ENCODE measurements at places on chromosomes 12 and 14. TPM values are rescaled to one million over a fixed set of nuclear protein-coding genes. Genes with fewer than 3 reads are reported as not detected.

Gene PTGER2
- 0.95 TPM for polyA plus RNA-seq

DNA sequence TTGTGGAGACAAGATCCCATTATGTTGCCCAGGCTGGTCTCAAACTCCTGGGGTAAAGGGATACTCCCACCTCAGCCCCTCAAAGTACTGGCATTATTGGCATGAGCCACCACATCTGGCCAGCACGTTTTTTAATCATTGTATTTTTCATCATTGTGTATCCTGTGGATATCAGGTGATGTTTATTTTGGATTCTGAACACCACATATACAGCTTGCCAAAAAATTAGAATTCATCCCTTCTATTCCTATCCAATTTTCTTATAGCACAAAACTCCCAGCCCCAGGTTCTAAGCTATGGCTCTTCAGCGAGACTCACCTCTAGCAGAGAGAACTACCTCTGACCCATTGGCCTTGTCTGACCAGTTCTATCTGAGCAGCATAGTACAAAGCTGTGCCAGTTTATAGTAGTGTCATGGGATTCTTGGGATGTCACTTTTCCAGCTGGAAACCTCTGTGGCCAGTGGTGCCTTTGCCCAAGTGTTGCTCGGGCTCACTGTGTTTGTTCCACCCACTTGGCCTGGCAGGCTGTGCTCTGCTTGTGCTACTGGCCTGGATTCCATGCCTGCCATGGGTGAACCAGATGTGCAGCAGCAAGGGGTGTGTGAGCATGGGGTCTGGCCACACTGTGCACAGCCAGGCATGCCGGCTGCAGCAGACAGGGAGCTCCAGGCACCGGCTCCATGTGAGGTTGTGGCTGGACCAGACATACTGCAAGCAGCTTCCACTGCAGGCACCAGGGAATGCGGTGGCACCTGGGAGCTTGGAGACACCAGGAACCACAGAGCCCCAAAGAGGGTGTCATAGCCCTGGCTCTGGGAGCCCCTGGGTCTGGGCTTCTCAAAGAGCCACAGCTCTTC, 37.2 kb downstream of the TIMELESS start:
- H3K27ac ChIP-seq, result no peak overlapping the region
- no peaks in the 10 kb centered on the region for H3K4me1 ChIP-seq
- no peak for DNase-seq
- H3K4me3 ChIP-seq, result no peak overlapping the region
- peaks cover 11% of the 10 kb centered on the region for H3K36me3 ChIP-seq

Gene ZDHHC22
- polyA plus RNA-seq, result 0.32 TPM

Gene TNS2
- 75.6 TPM for polyA plus RNA-seq

Gene ANKRD52
- 16.4 TPM for polyA plus RNA-seq

DNA sequence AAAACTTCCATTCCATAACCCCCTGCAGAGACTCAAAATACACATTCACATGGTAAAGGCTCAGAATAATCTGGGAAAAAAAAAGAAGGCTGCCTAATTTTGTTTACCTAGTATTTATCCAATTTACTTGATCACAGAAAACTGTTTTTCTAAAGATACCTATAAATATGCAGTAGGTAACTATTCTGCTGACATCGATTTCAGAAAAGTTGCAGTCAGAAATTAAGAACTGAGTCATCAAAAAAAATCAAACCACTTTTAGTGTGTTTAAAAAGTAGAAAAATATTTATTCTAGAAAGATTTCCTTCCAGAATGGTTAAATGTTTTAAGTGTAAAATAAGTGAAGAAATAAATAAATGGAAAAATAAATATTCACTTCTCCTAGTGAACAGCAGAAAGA, 254.5 kb upstream of the CAND1 start:
- no peak overlapping the region for H3K27ac ChIP-seq
- no peak overlapping the region for H3K4me3 ChIP-seq
- no peaks in the 10 kb centered on the region for H3K36me3 ChIP-seq
- H3K4me1 ChIP-seq, result peaks cover 2% of the 10 kb centered on the region

Gene TESPA1
- polyA plus RNA-seq, result 1.7 TPM

- H3K27ac ChIP-seq, result no peak overlapping the region
- DNase-seq, result no peak
- H3K4me3 ChIP-seq, result no peak overlapping the region
- H3K36me3 ChIP-seq, result peaks cover 11% of the 10 kb centered on the region
- no peaks in the 10 kb centered on the region for H3K4me1 ChIP-seq
These were observed 29.1 kb downstream of the BBOF1 start for GRCh38 chr14:74048281-74048680.

Gene RGS6
- 6.2 TPM for polyA plus RNA-seq

DNA sequence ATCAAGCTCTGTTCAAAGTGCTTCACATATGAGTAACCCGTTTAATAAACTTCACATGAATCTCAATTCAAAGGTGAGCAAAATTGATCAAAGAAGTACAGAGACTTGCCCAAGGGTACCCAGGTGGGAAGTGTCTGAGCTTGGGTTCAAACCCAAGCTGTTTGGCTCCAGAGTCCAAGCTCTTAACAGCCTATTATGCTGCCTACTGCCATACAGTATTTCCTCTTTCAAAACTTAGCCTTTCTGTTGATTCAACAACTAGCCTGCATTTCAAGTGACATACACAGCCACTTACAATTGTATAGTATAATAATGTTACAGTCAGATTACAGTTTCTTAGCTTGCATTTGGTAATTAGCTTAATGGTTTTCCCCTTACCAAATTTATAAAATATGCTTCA, 29.7 kb downstream of the FRMD6 start:
- H3K36me3 ChIP-seq, result no peaks in the 10 kb centered on the region
- no peak overlapping the region for H3K27ac ChIP-seq

DNA sequence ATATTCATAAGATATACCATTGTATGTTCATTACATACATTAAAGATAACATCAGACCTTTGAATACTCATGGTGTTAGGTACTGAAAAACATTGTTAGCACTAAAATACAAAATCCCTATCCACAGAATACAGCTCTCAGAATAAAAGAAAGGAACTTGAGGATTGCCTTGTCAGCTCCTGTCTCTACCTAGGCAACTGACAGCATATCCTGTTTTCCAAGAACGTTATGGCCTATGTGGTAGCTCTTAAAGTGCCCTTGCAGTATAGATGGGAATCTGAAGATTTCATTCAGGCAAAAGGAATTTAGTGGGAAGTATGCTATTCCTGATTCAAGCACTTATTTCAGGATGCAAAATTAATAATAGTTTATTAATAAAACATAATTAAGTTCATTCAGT, 1.8 kb upstream of the PPP1R12A start:
- no peak for DNase-seq
- H3K27ac ChIP-seq, result no peak overlapping the region
- H3K4me3 ChIP-seq, result no peak overlapping the region
- no peaks in the 10 kb centered on the region for H3K36me3 ChIP-seq
- H3K27me3 ChIP-seq, result no peaks in the 10 kb centered on the region

GRCh38 chr12:108608616-108609015, 10.7 kb upstream of the TMEM119 start:
- no peak for DNase-seq
- H3K27ac ChIP-seq, result no peak overlapping the region
- H3K36me3 ChIP-seq, result no peaks in the 10 kb centered on the region
- no peaks in the 10 kb centered on the region for H3K27me3 ChIP-seq
- no peak overlapping the region for H3K4me3 ChIP-seq

DNA sequence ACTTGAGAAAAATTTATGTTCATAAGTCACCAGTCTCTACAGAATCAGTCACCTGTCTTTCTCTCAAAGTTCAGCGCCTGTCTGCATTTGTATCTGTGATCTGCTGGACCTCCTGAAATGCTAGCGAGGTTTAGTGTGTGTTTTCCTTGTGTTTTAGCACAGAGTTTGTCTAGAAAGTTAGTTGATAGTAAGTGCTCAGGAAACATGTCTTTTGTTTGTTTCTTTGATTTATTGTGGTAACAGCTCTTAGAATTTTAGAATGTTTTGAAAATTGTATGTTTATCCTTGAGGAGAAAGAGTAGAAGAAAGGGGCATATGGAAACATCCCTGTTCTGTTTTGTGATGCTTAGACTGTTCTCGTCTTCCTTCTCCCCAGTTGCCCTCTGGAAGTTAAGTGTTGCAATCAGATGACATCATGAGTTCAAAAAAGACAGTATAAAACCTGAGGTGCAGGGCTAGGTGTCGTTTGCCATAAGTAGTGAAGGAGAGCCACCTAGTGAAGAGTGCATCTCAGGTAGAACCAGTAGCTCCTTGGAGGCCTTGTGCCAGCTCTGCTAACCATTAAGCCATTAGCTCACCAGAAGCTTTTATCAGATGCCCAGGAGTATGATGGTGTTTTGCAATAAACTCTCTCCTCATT, 44.8 kb downstream of the FBXW8 start:
- H3K4me3 ChIP-seq, result no peak overlapping the region
- DNase-seq, result no peak
- no peaks in the 10 kb centered on the region for H3K27me3 ChIP-seq
- H3K27ac ChIP-seq, result no peak overlapping the region

- no peaks in the 10 kb centered on the region for H3K27me3 ChIP-seq
- DNase-seq, result peak; percentile 26
- no peak overlapping the region for H3K4me3 ChIP-seq
- H3K27ac ChIP-seq, result no peak overlapping the region
- peaks cover 17% of the 10 kb centered on the region for H3K36me3 ChIP-seq
These were observed 43.3 kb downstream of the AEBP2 start for GRCh38 chr12:19482551-19483109.

- no peaks in the 10 kb centered on the region for H3K4me1 ChIP-seq
- H3K27ac ChIP-seq, result no peak overlapping the region
- no peaks in the 10 kb centered on the region for H3K27me3 ChIP-seq
- no peak for DNase-seq
- H3K36me3 ChIP-seq, result no peaks in the 10 kb centered on the region
- H3K4me3 ChIP-seq, result no peak overlapping the region
These were observed 1489.4 kb downstream of the AACS start for GRCh38 chr12:126554625-126555024.

Gene TMX1
- 36.7 TPM for polyA plus RNA-seq

Gene VAMP1
- polyA plus RNA-seq, result 12.7 TPM

Gene CCDC175
- polyA plus RNA-seq, result not detected

GRCh38 chr14:38929416-38929815, 173.6 kb downstream of the SEC23A start:
- no peak overlapping the region for H3K27ac ChIP-seq
- H3K4me1 ChIP-seq, result no peaks in the 10 kb centered on the region
- no peaks in the 10 kb centered on the region for H3K36me3 ChIP-seq
- no peak overlapping the region for H3K4me3 ChIP-seq
- DNase-seq, result peak; percentile 36

DNA sequence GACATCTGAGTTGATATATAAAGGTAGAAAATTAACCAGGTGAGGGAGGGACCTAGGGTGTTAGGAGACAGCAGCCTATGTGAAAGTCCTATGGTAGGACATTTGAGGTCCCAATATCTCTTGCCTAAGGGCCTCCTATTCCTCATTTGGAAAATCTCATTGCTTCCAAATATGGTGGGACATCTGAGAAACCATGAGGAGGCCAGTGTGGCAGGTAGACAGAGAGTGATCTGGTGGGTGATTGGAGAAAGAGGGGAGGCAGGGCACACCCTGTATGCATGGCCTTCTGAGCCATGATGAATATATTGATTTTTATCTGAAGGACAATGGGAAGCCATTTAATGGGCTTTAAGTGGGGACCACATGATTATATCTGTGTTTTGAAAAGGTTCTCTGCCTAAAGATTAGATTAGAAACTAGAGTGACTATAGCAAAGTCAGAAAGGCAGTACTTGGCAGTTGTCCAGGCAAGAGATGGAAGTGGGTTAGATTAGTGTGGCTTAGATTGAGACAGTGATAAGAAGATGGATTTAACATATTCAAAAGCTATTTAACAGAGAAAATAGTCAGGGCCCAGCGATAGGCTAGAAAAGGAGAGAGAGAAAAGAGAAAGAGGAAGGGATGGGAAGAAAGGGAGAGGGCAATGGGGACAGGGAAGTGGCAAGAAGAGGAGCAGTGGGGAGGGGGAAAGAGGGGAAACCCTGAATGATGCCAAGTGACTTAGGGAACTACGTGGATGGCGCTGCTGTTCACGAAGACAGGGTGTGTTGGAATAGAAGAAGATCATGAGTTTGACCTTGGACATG, 237.2 kb upstream of the SRRM4 start:
- no peak overlapping the region for H3K4me3 ChIP-seq
- no peak overlapping the region for H3K27ac ChIP-seq
- H3K36me3 ChIP-seq, result no peaks in the 10 kb centered on the region
- no peaks in the 10 kb centered on the region for H3K27me3 ChIP-seq

- no peaks in the 10 kb centered on the region for H3K4me1 ChIP-seq
- no peaks in the 10 kb centered on the region for H3K27me3 ChIP-seq
- H3K27ac ChIP-seq, result no peak overlapping the region
- H3K36me3 ChIP-seq, result no peaks in the 10 kb centered on the region
- DNase-seq, result peak; percentile 15
These were observed 293.3 kb upstream of the TMPO start for GRCh38 chr12:98222135-98222534.

Gene ARMH4
- 8.2 TPM for polyA plus RNA-seq

DNA sequence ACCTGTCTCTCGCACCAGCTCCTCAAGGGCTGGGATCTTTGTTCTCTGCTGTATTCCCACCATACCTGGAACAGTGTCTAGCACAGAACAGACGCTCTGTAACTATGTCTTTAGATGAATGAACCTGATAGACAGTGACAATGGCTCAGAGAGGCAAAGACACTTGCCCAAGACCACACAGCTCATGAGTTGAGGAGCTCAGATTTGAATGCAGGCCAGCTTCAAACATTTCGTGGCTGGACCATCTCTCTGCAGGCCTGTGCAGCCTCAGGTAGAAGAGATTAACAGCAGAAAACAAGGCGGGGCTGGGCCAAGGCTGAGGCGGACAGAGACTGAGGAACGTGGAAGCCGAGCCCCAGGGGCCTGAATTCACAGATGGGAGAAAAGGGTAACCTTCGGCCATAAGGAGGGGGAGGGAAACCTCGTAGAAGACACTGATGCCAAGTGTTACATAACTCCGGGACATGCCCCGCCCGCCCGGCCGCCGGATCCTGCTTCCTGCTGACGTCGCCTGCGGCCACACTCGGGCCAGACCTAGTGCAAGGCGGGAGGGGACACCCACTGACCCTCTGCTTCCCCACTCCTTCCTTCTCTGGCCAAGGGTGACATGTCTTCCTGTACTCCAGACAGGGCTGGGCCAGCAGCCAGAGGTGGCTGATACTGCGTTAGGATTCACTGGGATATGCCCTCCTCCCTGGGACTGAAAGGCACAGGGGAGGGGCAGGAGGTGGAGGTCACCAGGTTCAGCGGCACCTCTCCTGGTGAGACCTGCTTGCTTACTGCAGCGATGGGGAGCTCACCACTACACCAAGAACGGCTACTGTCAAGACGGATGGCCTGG, 86.8 kb downstream of the RFLNA start:
- no peak overlapping the region for H3K4me3 ChIP-seq
- peak overlapping the region; percentile 95 for H3K27ac ChIP-seq
- peaks cover 85% of the 10 kb centered on the region for H3K36me3 ChIP-seq
- no peaks in the 10 kb centered on the region for H3K27me3 ChIP-seq
